ENCODE measurements at places on chromosomes 11 and 22. TPM values are rescaled to one million over a fixed set of nuclear protein-coding genes. Genes with fewer than 3 reads are reported as not detected.

IGF2 gene
- 146 TPM for total RNA-seq

SERPING1 gene
- total RNA-seq: 2,571 TPM

MUC5AC gene
- total RNA-seq: not detected

TUBA8 gene
- 1.9 TPM for total RNA-seq

NPAS4 gene
- total RNA-seq: not detected

TNNI2 gene
- total RNA-seq: not detected

C11orf71 gene
- 4.9 TPM for total RNA-seq

ALG12 gene
- 16.3 TPM for total RNA-seq

MS4A10 gene
- not detected for total RNA-seq

NFAM1 gene
- 4.2 TPM for total RNA-seq

OSBP2 gene
- 0.77 TPM for total RNA-seq

PTH gene
- total RNA-seq: not detected

TMEM45B gene
- total RNA-seq: 11.4 TPM

THY1 gene
- total RNA-seq: 2.9 TPM

MRPL49 gene
- 45.3 TPM for total RNA-seq

RFPL1 gene
- 0.37 TPM for total RNA-seq

APOBEC3B gene
- total RNA-seq: 1.1 TPM

C11orf86 gene
- total RNA-seq: not detected

OR51B2 gene
- total RNA-seq: not detected

FGF4 gene
- total RNA-seq: not detected

CHRM1 gene
- not detected for total RNA-seq

CCDC188 gene
- not detected for total RNA-seq

UCP3 gene
- 1.2 TPM for total RNA-seq

Measured in right lobe of liver (tissue), 6 donors.